Activated CD4-positive, alpha-beta T cell treated with anti-CD3 and anti-CD28 coated beads for 36 hours (primary cell): ENCODE measurements at places on chromosomes 12 and 14. TPM values are rescaled to one million over a fixed set of nuclear protein-coding genes. Genes with fewer than 3 reads are reported as not detected.
A peak's percentile ranks its signal among the peaks of the same experiment; 100 is the strongest.

SLC6A13 gene
- 0.30 TPM for total RNA-seq

GRCh38 chr14:22036541-22037239 lies 363.1 kb upstream of the OR4E1 start:
- H3K4me1 ChIP-seq, result peaks cover 8% of the 10 kb centered on the region
- no peak for DNase-seq
- H3K36me3 ChIP-seq, result no peaks in the 10 kb centered on the region
- no peak overlapping the region for H3K27ac ChIP-seq
- H3K27me3 ChIP-seq, result no peaks in the 10 kb centered on the region
- no peak overlapping the region for H3K4me3 ChIP-seq

DNA sequence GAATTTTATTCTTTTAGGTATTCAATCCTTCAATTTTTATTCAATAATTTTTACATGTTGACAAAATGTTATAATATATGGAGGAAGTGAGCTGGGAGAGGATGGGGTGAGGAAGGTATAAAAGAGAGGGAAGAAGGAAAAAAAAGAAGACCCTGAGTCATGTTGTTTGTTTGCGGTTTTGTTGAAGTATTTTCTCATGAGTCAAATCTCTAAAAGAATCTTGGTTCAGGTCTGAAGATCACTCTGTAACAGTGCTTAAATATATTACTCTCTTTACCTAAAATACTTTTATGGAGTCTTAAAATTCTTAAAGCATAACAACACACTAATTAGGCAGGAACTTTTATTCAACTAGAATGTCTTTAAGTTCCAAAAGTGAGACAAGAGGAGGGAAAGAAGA lies 489.6 kb upstream of the GARIN6 start:
- H3K4me3 ChIP-seq, result no peak overlapping the region
- DNase-seq, result no peak
- H3K27ac ChIP-seq, result no peak overlapping the region
- no peaks in the 10 kb centered on the region for H3K27me3 ChIP-seq

TMPRSS12 gene
- not detected for total RNA-seq

IRAK3 gene
- 1.1 TPM for total RNA-seq

- DNase-seq, result no peak
- H3K27ac ChIP-seq, result no peak overlapping the region
- peaks cover 3% of the 10 kb centered on the region for H3K4me1 ChIP-seq
- H3K27me3 ChIP-seq, result peaks cover 4% of the 10 kb centered on the region
- H3K36me3 ChIP-seq, result no peaks in the 10 kb centered on the region
These were observed 267.4 kb upstream of the PELI2 start for GRCh38 chr14:55850825-55851241.

ANO2 gene
- total RNA-seq, result not detected

VDR gene
- total RNA-seq, result 108 TPM

PIANP gene
- 0.93 TPM for total RNA-seq

- H3K27ac ChIP-seq, result peak overlapping the region; percentile 84
- no peaks in the 10 kb centered on the region for H3K36me3 ChIP-seq
- peaks cover 29% of the 10 kb centered on the region for H3K4me1 ChIP-seq
- no peak for DNase-seq
- H3K27me3 ChIP-seq, result no peaks in the 10 kb centered on the region
These were observed 57.2 kb upstream of the CCND2 start for GRCh38 chr12:4216187-4216927.

GDF3 gene
- total RNA-seq, result not detected

- H3K4me3 ChIP-seq, result no peak overlapping the region
- H3K4me1 ChIP-seq, result peaks cover 30% of the 10 kb centered on the region
- no peak overlapping the region for H3K27ac ChIP-seq
- H3K36me3 ChIP-seq, result peaks cover 9% of the 10 kb centered on the region
These were observed 11.1 kb downstream of the AKAP5 start for GRCh38 chr14:64476438-64476837.

DNA sequence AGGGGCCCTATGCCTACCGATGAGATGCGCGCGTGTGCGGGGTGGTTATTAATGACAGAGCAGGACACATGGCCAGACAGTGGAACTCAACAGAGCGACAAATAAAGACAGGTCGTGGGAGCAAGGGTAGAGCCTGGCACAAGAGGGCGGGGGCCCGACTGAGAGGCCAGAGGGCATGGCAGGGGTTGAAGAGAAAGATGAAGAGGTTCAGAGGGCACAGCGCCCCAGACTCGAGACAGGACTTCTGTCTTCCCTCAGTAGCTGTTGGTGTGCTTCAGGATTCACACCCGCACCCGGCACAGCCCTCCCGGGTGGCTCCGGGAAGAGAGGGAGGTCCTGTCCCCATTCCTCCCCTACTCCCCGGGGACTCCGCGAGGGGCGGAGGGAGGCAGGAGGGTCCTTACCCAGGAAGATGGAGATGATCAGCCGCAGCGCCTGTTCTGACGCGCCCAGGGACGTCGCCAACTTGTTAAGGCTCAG lies 366 bp downstream of the LPCAT3 start:
- H3K4me1 ChIP-seq, result peaks cover 29% of the 10 kb centered on the region
- H3K4me3 ChIP-seq, result peak overlapping the region; percentile 83
- peak; percentile 48 for DNase-seq
- H3K36me3 ChIP-seq, result peaks cover 6% of the 10 kb centered on the region
- no peaks in the 10 kb centered on the region for H3K27me3 ChIP-seq
- peak overlapping the region; percentile 75 for H3K27ac ChIP-seq

OR4E2 gene
- total RNA-seq, result not detected

- no peak overlapping the region for H3K4me3 ChIP-seq
- no peaks in the 10 kb centered on the region for H3K4me1 ChIP-seq
- H3K27ac ChIP-seq, result no peak overlapping the region
These were observed 13.4 kb upstream of the SLC38A4 start for GRCh38 chr12:46839232-46839631.

GRCh38 chr12:41221491-41221890 lies 33.4 kb downstream of the PDZRN4 start:
- no peak overlapping the region for H3K4me3 ChIP-seq
- no peak overlapping the region for H3K27ac ChIP-seq
- no peaks in the 10 kb centered on the region for H3K27me3 ChIP-seq
- no peak for DNase-seq
- H3K4me1 ChIP-seq, result no peaks in the 10 kb centered on the region
- H3K36me3 ChIP-seq, result no peaks in the 10 kb centered on the region

DNA sequence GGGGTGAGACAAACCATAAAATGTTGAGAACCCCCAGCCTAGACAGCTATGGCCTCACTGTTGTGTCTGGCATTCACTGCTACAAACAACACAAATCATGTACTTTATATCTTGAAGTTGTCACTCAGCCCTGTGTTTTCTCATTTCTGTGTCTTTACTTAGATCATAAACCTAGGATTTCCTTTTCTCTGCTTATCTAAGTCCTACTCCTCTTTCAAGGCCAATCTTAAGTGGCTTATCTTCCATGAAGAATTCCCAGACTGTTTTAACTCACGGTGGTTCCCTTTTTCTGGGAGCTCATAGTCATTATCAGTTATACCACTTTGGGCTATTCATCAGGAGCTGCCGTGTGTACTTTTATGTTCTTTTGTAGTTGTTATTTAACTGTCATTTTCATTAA lies 42.1 kb downstream of the FLRT2 start:
- H3K27ac ChIP-seq, result no peak overlapping the region
- H3K36me3 ChIP-seq, result no peaks in the 10 kb centered on the region
- no peaks in the 10 kb centered on the region for H3K4me1 ChIP-seq
- DNase-seq, result no peak
